ENCODE measurements at places on chromosomes 11 and 22.

DNA sequence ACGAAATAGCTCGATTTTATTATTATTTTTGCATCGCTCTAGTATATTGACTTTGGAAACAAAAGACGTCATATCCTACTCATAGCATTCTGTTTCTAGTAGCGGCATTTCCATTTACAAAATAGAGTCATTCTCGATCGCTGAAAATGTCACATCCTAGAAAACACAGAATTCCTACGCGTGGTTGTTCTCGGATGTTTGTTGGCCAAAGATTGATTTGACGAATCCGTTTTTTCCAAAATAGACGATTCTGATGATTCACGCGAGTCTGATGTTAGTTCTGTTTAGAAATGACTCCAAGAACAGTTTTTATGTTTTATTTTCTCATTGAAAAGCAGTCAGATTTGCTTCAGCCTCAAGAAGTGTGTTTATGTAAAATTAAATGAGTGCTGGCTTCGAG is 47.6 kb downstream of the SMIM38 start:
- DNase-seq: no peak

GRCh38 chr11:111908639-111909305 is 2.8 kb downstream of the CRYAB start:
- DNase-seq: no peak

DNA sequence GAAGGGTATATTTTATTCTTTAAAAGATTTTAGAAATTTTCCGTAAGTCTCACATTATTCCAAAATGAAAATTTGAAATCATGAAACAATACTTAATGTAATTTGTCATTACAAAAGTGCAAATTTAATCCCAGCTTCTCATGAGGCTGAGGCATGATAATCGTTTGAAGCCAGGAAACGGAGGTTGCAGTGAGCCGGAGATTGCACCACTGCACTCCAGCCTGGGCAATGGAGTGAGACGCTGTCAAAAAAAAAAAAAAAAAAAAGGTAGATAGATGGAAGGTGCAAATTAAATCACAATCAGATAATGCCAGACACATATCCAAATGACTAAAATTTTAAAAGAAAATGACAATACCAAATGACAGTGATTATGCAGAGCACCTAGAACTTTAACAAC is 644.2 kb downstream of the FAM181B start:
- DNase-seq: no peak

- peak; percentile 52 for DNase-seq
Measured at GRCh38 chr11:118438314-118438931, 2.1 kb downstream of the KMT2A start.

DNA sequence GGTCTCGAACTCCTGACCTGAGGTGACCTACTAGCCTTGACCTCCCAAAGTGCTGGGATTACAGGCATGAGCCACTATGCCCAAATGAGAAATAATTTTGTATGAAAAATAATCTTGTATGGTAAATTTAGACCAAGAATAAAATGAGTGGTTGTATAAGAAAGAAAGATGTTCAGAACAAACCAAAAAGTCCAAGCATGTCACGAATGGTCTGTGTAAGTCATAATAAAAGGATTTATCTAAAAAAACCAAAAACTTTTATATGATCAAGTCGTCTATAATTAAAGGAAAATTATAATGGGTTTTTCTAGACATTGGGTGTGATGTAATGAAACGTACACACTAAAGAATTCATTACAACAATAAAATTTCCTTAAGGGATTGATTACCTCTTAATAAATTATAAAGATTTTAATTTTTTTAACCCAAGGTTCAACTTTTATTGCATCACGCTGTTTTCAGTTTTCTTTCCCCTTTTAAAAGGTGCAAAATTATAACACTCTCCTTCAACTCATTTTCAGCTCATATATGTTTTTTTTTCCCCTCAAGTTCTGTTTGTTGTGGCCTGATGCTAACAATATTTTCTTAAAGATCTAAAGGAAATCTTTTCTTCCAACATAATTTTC is 8.9 kb upstream of the AQP11 start:
- no peak for DNase-seq

GRCh38 chr11:126918556-126918955 is 82.0 kb downstream of the KIRREL3 start:
- no peak for DNase-seq

GRCh38 chr11:92380882-92381281 is 156.3 kb downstream of the FAT3 start:
- DNase-seq: no peak

- DNase-seq: peak; percentile 68
Measured at GRCh38 chr11:82867495-82868082, 32.6 kb downstream of the PRCP start.

DNA sequence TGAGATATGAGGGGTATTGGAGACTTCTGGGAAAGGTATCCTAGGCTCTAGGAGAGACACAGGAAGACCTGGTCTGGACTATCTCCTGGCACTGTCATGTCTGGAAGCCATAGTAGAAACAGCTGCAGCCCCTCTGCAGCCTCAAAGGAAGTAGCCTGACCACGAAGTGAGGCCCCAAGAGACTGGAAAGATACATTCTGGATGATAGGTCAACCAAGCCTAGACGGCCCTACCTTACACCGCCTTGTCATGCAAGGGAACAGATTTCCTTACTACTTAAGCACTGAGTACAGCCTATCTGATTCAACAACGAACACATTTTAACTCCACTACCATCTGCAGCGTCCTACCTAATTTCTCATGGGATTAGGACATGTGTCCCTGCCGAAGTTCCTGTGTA is 31.1 kb downstream of the UQCR10 start:
- no peak for DNase-seq

DNA sequence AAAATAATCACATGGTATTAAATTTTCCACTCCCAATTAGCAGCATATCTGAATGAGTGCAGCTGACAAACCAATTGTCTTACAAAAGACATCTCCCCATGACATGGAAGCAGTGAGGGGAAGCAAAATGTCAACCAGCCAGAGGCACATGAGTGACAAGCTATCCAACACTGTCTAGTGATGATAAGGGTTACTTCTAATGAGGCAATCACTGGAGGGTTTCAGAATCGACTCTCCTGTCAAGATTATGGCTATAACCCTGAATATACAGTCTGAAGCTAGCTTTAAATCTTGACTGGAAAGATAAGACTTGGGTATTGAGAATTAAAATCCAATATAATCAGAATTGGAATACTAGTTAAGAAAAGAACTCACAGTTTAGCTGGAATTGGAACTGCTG is 50.3 kb downstream of the AMBRA1 start:
- DNase-seq: no peak

GRCh38 chr11:70506986-70507385 is 108.7 kb downstream of the CTTN start:
- no peak for DNase-seq

GRCh38 chr11:127451861-127452260 is 451.3 kb upstream of the KIRREL3 start:
- no peak for DNase-seq

DNA sequence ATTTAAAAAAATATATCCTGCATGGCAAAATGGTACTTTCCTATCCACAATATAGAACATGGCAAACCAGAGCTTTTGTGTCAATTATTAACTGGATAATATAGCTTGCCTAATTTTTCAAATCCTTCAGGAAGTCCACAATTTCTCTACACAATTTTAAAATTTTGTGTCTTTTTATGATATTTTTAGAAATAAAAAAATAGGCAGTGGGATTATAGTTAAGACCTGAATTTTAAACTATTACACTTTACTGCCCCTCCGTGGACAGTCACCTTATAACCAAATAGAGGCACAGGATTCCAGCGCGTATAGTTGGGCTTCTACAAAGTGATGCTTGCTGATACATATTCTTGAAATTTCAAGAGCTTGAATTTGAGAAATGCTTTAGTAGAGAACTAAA is 2.1 kb upstream of the DMC1 start:
- peak; percentile 40 for DNase-seq

GRCh38 chr11:89381094-89381493 is 110.1 kb downstream of the NOX4 start:
- DNase-seq: no peak

- no peak for DNase-seq
Measured at GRCh38 chr22:48264586-48264985, 1502.1 kb downstream of the TBC1D22A start.

GRCh38 chr11:129013737-129014475 is 71.2 kb upstream of the TP53AIP1 start:
- no peak for DNase-seq

GRCh38 chr11:107331728-107332127 is 125.9 kb downstream of the CWF19L2 start:
- DNase-seq: no peak

DNA sequence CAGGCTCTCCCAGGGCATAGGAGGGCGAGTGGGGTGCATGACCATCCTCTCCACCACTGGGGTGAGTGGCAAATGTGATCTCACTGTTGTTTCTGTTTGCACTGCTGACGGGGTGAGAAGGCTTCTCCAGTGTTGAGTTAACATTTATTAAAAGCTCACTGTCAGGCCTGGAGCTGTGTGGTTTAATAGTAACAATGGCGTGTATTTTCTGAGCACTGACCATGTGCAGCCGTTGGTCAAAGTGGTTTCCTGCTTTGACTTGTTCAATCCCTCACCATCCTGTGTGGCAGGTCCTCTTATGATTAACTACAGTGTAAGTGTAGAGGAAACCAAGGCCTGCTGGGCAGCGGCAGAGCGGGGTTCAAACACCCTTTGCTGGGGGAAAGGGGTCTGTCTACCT is 4.4 kb downstream of the A4GALT start:
- DNase-seq: no peak

GRCh38 chr11:61417670-61418069 is 12.1 kb downstream of the CPSF7 start:
- DNase-seq: no peak

GRCh38 chr11:27309046-27309445 is 54.0 kb downstream of the CCDC34 start:
- DNase-seq: no peak

GRCh38 chr11:65471447-65471891 is 27.4 kb upstream of the MALAT1 start:
- DNase-seq: peak; percentile 38

- DNase-seq: no peak
Measured at GRCh38 chr11:43830928-43831440, 49.6 kb upstream of the ALKBH3 start.

- DNase-seq: peak; percentile 12
Measured at GRCh38 chr11:44622190-44622650, 56.8 kb downstream of the CD82 start.

DNA sequence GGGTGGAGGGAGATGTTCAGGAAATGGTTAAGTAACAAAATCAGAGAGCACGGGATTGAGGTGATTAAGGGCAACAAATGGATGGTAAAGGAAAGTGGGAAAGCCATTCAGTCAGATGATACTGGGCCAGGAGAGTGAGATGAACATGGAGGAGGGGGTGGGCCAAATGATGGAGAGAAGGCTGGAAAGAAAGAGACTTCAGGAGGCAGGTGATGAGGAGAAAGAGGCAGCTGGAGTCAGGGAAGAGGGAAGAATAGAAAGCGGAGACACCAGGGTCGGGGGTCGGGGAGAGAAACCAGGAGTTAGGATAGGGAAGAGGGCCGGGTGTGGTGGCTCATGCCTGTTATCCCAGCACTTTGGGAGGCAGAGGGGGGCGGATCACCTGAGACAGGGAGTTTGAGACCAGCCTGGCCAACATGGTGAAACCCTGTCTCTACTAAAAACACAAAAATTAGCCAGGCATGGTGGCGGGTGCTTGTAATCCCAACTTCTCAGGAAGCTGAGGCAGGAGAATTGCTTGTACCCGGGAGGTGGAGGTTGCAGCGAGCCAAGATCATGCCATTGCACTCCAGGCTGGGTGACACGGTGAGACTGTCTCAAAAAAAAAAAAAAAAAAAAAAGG is 4.7 kb upstream of the KDM2A start:
- no peak for DNase-seq

All from retina (tissue), 1 donor.